Stimulated activated CD8-positive, alpha-beta memory T cell treated with anti-CD3 and anti-CD28 coated beads, Interleukin-7, amount 100 ng/mL, for 24 hours (primary cell): ENCODE measurements at places on chromosomes 5 and 9.

- no peak for DNase-seq
Measured at GRCh38 chr5:150131978-150132694, 23.5 kb downstream of the PDGFRB start.

GRCh38 chr9:137454145-137454596 is 5.0 kb downstream of the NSMF start:
- DNase-seq = no peak

GRCh38 chr5:57341380-57341979 is 141.1 kb downstream of the ACTBL2 start:
- no peak for DNase-seq

- DNase-seq = no peak
Measured at GRCh38 chr9:81517954-81518353, 171.4 kb downstream of the TLE1 start.

- no peak for DNase-seq
Measured at GRCh38 chr5:103333376-103333775, 74.8 kb downstream of the MACIR start.

- no peak for DNase-seq
Measured at GRCh38 chr9:107976767-107977166, 487.2 kb upstream of the KLF4 start.
